IMR-90 (cell line): ENCODE measurements at places on chromosomes 7 and 10. TPM values are rescaled to one million over a fixed set of nuclear protein-coding genes. Genes with fewer than 3 reads are reported as not detected.

ZNF488 gene
- total RNA-seq = under 0.01 TPM in 2 replicates

ATOH7 gene
- not detected in 2 replicates for total RNA-seq

HOXA4 gene
- 0.36 and 1.1 TPM in 2 replicates for total RNA-seq

ARID5B gene
- total RNA-seq = 125 and 140 TPM in 2 replicates

EPHA1 gene
- not detected in 2 replicates for total RNA-seq

- no peaks in the 10 kb centered on the region for H3K36me3 ChIP-seq
- H3K4me1 ChIP-seq = peaks cover 2% of the 10 kb centered on the region; the same call in 1 of the 2 replicates
- H3K27me3 ChIP-seq = no peaks in the 10 kb centered on the region
- DNase-seq = no peak
- no peak overlapping the region for H3K27ac ChIP-seq
Measured at GRCh38 chr7:82669141-82669540, 225.6 kb upstream of the CACNA2D1 start.

DNA sequence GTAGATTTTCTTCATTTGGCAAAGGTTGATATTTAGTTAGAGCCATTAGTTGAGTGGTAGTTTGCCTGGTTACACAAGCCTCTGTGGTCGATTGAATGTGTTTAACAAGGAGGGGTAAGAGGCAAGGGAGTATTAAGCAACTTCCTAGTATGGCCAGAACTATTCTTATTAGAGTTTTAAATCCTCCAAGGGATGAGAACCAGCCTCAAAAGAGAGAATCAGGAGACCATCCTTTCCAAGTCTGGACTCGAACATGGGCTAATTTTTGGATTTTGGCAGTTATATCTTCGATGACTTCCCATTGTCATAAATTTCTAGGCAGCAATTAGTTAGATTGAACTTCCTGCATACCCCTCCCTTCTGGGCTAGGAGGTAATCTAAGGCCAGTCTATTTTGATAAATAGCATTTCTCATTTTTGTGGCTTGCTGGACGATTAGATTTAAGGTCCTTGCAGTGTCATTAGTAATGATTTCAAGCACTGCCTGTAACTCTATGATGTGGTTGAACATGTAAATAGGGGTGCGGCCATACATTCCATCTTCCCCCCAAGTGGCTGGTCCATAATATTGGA lies 219.5 kb upstream of the KCND2 start:
- peak overlapping the region; percentile 99 for H3K27ac ChIP-seq
- peak; percentile 82 for DNase-seq
- no peaks in the 10 kb centered on the region for H3K36me3 ChIP-seq
- H3K4me1 ChIP-seq = peaks cover 23% of the 10 kb centered on the region
- no peaks in the 10 kb centered on the region for H3K27me3 ChIP-seq

DNA sequence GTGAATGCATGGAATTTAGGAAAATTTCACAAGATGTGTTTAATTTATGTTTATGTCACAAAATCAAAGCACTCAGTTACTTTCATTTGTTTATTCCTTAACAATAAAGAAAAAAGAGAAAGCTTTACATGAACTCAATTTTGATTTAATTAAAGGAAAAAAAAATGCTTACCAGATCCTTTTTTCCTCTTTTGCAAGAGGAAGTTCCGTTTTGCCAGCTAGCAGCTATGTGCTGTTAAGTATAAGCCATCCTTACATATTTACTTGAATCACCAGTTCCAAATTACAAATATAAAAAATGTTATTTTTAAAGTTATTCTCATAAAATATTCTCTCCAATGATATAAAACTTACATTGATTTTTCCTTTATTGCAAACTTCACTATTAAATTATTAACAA lies 12.7 kb downstream of the MRC1 start:
- no peak overlapping the region for H3K27ac ChIP-seq
- no peak overlapping the region for H3K4me3 ChIP-seq

DNA sequence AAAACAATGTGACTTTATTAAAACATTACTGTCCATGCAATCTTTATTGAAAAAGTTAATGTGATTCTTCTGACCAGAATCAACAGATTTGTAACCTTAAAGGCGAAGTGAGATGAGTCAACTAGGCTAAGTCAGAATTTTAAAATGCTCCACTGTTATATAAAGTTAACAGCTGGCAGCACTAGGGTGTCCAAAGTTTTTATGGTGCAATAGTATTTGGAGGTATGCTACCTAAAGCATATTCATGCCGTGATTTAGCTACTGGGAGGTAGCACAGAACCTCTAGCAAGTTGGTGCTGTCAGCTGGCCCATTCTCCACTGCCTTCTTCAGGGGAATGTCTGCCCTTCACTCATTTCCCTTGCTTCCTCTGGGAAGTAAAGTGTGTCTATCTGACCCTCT lies 126.7 kb downstream of the RAPGEF5 start:
- H3K4me1 ChIP-seq = no peaks in the 10 kb centered on the region
- H3K27ac ChIP-seq = no peak overlapping the region
- 0 out of 2 replicates have a peak, but pooled peaks cover 1% of the 10 kb centered on the region for H3K27me3 ChIP-seq
- DNase-seq = no peak
- no peak overlapping the region for H3K4me3 ChIP-seq

GRCh38 chr7:106603346-106603745 lies 57.6 kb downstream of the CCDC71L start:
- DNase-seq = no peak
- no peaks in the 10 kb centered on the region; the same call in 1 of the 2 replicates for H3K4me1 ChIP-seq
- no peak overlapping the region for H3K27ac ChIP-seq
- H3K27me3 ChIP-seq = no peaks in the 10 kb centered on the region
- no peaks in the 10 kb centered on the region for H3K36me3 ChIP-seq

DNA sequence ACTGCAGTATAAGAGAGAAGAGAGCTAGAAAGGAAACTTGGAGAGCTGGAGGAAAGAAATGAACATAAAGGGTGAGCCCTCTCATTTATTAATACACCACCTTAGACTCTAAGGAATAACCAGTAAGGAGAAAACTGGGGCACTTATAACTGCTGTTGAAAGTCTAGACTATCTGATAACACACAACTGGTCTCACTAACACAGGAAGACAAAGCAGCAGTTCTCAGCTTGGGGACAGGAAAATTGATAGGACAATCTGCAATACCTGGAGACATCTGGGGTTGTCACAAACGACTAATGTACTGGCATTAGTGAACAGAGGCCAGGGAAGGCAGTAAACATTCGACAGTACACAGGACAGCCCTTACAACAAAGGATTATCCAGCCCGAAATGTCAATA lies 6.8 kb downstream of the ELMO1 start:
- H3K4me1 ChIP-seq = no peaks in the 10 kb centered on the region
- no peak overlapping the region for H3K4me3 ChIP-seq
- no peak for DNase-seq
- no peaks in the 10 kb centered on the region for H3K36me3 ChIP-seq
- H3K27me3 ChIP-seq = no peaks in the 10 kb centered on the region

GRCh38 chr10:99766302-99766681 lies 16.1 kb upstream of the ABCC2 start:
- peaks cover 4% of the 10 kb centered on the region; the same call in 1 of the 2 replicates for H3K4me1 ChIP-seq
- no peak overlapping the region for H3K27ac ChIP-seq
- DNase-seq = no peak
- no peak overlapping the region for H3K4me3 ChIP-seq
- H3K36me3 ChIP-seq = no peaks in the 10 kb centered on the region

GRCh38 chr10:126776168-126776567 lies 105.7 kb upstream of the C10orf90 start:
- no peak for DNase-seq
- H3K4me3 ChIP-seq = no peak overlapping the region
- no peaks in the 10 kb centered on the region for H3K4me1 ChIP-seq
- H3K27me3 ChIP-seq = no peaks in the 10 kb centered on the region
- H3K27ac ChIP-seq = no peak overlapping the region
- no peaks in the 10 kb centered on the region for H3K36me3 ChIP-seq

- no peaks in the 10 kb centered on the region for H3K4me1 ChIP-seq
- no peak overlapping the region for H3K4me3 ChIP-seq
- DNase-seq = no peak
- no peaks in the 10 kb centered on the region for H3K27me3 ChIP-seq
Measured at GRCh38 chr10:81708929-81709328, 166.1 kb upstream of the NRG3 start.

GRCh38 chr7:52091101-52091500 lies 774.5 kb upstream of the COBL start:
- H3K4me1 ChIP-seq = no peaks in the 10 kb centered on the region
- no peak overlapping the region for H3K27ac ChIP-seq
- no peaks in the 10 kb centered on the region for H3K27me3 ChIP-seq
- H3K36me3 ChIP-seq = no peaks in the 10 kb centered on the region
- no peak overlapping the region for H3K4me3 ChIP-seq

GRCh38 chr7:108211382-108212201 lies 81.4 kb upstream of the LAMB4 start:
- peak; percentile 59 for DNase-seq
- peaks cover 2% of the 10 kb centered on the region; the same call in 1 of the 2 replicates for H3K4me1 ChIP-seq
- H3K27me3 ChIP-seq = peaks cover 2% of the 10 kb centered on the region
- H3K4me3 ChIP-seq = no peak overlapping the region

GRCh38 chr7:101870361-101871062 lies 53.1 kb downstream of the CUX1 start:
- peak; percentile 59 for DNase-seq
- no peak overlapping the region for H3K4me3 ChIP-seq
- peaks cover 31% of the 10 kb centered on the region for H3K4me1 ChIP-seq
- no peaks in the 10 kb centered on the region for H3K27me3 ChIP-seq
- H3K27ac ChIP-seq = no peak overlapping the region

DNA sequence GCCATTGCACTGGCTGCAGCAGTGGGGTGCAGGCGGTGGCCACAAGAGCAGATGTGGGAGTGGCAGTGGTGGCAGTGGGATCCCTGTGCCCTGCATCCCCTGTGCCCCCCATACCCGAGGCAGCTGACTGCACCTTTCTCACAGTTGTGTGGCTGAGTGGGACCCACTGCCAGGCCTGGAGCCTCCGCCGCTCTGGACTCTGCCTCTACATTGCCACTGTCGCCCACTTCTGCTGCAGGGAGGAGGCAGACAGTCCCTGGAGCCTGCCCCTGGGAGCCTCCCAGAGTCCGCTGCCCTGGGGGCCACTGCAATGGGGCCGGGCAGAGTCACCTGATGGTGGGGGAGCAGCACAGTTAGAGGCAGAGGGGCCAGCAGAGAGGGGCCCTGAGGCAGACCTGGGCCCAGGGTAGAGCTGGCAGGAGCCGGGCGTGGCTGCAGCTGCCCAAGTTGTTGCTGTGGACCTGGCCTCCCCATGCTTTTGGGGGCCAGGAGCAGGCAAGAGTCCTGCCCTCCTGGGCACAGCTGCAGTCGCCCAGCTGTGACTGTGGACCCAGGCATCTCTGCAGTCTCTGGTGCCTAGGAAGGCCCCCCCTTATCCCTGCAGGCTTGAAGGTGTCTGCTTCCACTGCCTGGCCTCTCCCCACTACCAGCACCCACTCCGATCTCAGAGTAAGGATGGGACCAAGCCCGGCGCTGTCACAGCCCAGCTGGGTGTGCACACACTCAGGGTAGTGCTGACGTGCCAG lies 22.2 kb downstream of the FAM241B start:
- no peaks in the 10 kb centered on the region for H3K4me1 ChIP-seq
- DNase-seq = no peak
- no peak overlapping the region for H3K4me3 ChIP-seq
- H3K27me3 ChIP-seq = peaks cover 70% of the 10 kb centered on the region

DNA sequence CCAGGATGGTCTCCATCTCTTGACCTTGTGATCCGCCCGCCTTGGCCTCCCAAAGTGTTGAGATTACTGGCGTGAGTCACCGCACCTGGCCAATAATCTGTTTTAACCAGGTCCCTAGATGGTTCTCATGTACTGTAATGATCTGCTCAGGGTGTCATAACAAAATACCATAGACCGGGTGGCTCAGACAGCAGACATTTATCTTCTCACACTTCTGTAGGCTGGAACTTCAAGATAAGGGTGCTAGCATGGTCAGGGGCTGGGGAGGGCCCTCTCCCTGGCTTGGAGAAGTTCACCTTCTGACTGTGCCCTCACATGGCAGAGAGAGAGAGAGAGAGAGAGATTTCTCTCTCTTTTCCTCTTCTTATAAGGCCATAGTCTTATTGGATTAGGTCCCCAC lies 279.4 kb upstream of the LYZL1 start:
- H3K36me3 ChIP-seq = no peaks in the 10 kb centered on the region
- no peak overlapping the region for H3K27ac ChIP-seq
- no peak for DNase-seq
- no peaks in the 10 kb centered on the region for H3K4me1 ChIP-seq
- no peak overlapping the region for H3K4me3 ChIP-seq
- peaks cover 6% of the 10 kb centered on the region for H3K27me3 ChIP-seq

- DNase-seq = no peak
- no peaks in the 10 kb centered on the region for H3K36me3 ChIP-seq
- peaks cover 13% of the 10 kb centered on the region for H3K27me3 ChIP-seq
- no peak overlapping the region for H3K27ac ChIP-seq
- no peaks in the 10 kb centered on the region for H3K4me1 ChIP-seq
Measured at GRCh38 chr7:70622936-70623335, 509.0 kb upstream of the GALNT17 start.

DNA sequence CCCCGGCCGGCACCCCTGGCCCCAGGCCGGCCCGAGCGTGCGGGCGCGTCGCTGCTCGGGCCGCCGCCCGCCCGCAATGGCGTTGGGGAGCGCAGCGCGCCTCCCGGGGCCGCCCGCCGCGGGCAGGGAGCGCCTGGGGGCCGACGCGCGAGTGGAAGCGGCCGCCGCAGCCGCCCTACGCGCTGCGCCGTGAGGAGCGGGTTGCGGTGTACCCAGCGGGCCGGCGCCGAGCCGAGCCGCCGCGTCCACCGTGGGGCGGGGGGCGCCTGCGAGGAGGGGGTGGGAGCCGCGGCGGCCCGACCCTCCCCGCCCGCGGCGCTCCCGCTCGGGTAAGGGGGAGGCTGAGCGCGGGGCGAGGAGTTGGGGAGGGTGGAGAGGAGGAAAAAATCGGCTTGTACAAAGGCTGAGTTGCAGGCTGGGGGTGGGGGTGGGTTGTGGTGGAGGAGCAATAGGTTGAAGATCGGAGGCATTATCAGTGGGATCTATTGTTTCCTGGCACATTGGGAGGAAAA lies 473 bp downstream of the PPP1R9A start:
- no peak overlapping the region; the same call in 1 of the 2 replicates for H3K4me3 ChIP-seq
- H3K27me3 ChIP-seq = peaks cover 30% of the 10 kb centered on the region
- no peak overlapping the region for H3K27ac ChIP-seq
- no peak for DNase-seq
- H3K36me3 ChIP-seq = no peaks in the 10 kb centered on the region
